ENCODE measurements at places on chromosomes 11 and 22.

DNA sequence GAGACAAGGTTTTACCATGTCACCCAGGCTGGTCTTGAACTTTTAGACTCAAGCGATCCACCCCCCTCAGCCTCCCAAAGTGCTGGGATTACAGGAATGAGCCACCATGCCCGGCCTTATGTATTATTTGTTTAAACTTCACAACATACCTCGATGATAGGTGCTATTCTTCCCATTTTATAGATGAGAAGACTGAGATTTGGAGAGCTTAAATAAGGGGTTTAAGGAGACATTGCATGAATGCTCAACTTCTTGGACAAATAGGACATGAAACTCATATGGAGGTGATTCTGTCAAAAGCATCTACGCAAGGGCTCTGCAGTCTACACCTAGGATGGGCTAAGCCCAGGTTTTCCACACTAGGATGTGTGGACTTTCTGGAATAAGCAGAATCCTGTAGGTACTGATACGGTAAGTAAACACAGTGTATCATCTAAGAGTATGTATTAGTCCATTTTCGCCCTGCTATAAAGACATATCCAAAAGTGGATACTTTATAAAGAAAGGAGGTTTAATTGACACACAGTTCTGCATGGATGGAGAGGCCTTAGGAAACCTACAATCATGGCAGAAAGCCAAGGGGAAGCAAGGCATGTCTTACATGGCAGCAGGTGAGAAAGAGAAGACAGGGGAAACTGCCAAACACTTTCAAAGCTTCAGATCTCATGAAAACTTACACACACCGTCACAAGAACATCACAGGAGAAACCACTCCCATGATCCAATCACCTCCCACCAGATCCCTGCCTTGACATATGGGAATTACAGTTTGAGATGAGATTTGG lies 62.8 kb upstream of the CAPRIN1 start:
- DNase-seq = no peak

GRCh38 chr22:50530877-50531545 lies 1.2 kb upstream of the TYMP start:
- DNase-seq = no peak

DNA sequence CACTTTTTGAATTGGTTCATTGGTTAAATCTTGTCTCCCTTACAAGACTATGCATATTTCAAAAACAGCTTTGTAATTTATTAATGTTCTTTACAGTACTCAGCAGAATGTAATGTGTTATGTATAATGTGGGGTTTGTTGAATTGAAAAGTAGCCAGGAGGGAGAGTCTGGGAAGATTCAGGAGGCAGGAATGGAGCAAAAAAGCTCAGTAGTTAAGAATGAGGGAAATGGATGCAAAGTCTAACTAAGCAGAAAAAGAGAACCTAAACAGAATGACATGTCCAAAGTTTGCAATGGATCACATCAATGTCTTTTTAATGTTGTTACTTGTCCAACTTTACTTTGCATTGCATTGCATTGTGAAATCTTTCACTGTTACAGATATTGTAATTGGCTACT lies 86.5 kb upstream of the CARD18 start:
- no peak for DNase-seq

GRCh38 chr11:13595166-13595565 lies 73.3 kb upstream of the FAR1 start:
- DNase-seq = no peak

DNA sequence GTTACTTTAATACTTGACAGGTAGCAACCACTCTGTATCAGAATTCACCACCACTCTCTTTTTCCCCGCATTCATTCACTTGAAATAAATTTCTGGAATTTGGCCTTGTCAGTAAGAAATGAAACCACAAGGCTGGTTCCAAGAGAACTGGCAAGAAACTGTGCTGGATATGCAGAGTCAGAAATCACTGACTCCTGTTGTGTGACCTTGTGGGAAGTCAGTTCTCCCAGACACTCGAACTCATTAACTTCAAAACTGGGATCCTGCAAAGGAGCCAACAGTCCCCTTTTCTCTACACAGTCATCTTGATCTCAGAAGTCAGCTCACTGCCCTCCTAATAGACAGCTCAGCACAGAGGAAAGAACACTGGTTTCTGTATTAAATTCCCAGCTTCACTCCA lies 142.7 kb downstream of the LRRC4C start:
- DNase-seq = no peak

GRCh38 chr11:116870054-116870453 lies 32.6 kb upstream of the APOA1 start:
- no peak for DNase-seq

DNA sequence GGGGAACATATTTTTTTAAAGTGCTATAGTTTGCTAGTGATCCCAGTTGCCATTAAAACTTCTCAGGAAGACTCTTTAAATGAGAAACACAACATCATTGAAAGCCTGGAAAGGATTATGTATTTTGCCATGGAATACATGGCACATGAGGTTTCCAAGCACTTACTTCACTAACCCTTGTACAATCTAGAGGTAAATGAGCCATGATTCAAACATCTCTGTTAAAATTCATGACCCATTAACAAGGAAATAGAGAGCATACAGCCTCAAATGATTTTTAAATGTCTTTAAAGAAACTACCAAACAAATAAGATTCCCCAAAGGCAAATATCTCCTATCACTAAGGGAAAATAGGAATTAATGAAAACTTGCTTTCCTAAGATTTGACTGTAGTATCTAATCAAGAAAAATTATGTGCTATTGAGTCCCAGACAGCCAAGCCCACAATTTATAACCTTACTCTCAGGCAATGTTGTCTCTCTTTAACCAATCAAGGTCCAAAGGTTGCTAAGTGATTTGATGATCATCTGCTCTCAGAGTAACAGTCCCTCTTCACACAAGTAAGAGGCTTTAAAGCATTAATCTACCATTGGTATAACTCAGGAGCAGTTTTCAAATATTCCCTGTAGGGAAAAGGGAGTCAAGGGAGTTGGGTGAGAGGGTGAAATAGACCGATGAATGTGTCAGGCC lies 92.0 kb upstream of the DDI1 start:
- peak; percentile 64 for DNase-seq

- no peak for DNase-seq
Observed at GRCh38 chr11:121291896-121292494, 576 bp upstream of the SC5D start.

GRCh38 chr11:118010738-118011461 lies 24.7 kb downstream of the IL10RA start:
- DNase-seq = no peak

- no peak for DNase-seq
Observed at GRCh38 chr11:46725338-46726205, 6.6 kb downstream of the F2 start.

- no peak for DNase-seq
Observed at GRCh38 chr11:33885338-33886005, 6.4 kb downstream of the LMO2 start.

GRCh38 chr11:116951762-116952161 lies 114.3 kb upstream of the APOA1 start:
- DNase-seq = no peak

- no peak for DNase-seq
Observed at GRCh38 chr11:93080146-93080759, 110.8 kb downstream of the MTNR1B start.

GRCh38 chr11:78583889-78584288 lies 9.2 kb upstream of the NARS2 start:
- no peak for DNase-seq

DNA sequence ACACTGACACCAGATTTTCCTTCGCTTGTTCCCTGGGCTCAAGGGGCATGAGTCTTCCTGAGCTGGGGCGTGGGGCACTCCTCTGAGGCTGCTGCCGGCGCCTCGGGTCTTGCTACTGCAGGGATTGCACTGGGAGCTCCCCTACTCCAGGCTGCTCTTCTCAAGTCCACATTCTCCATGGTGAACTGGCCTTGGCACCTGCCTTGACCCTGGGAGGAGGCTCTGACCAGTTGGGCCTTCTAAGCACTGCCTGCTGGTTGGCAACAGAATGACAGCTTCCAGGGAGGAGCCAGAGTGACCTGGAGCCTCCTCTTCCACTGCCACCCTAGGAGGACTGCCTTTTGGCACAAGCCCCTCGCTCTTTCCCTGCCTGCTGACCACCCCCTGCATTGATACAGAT lies 9.5 kb downstream of the FREY1 start:
- no peak for DNase-seq

- no peak for DNase-seq
Observed at GRCh38 chr11:22785251-22785650, 44.4 kb downstream of the SVIP start.

DNA sequence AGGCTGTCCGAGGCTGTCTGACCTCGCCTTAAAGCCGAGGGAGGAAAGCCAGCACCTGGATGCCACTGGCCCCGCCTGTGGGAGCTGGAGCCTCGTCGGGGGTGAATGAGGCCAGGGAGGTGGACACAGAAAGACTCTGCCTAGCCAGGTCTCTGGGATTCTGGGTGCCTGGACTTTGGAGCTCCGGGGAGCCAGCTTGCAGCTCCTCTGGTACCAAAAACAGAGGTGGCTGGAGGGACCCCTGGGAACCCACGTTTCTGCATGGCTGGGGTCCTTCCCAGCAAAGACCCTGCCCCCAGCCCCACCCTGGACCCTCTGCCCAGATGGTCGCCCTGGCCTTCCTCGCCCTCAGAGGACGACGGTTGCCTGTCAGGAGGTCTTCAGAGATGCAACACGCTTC lies 239.7 kb downstream of the BRD1 start:
- no peak for DNase-seq

DNA sequence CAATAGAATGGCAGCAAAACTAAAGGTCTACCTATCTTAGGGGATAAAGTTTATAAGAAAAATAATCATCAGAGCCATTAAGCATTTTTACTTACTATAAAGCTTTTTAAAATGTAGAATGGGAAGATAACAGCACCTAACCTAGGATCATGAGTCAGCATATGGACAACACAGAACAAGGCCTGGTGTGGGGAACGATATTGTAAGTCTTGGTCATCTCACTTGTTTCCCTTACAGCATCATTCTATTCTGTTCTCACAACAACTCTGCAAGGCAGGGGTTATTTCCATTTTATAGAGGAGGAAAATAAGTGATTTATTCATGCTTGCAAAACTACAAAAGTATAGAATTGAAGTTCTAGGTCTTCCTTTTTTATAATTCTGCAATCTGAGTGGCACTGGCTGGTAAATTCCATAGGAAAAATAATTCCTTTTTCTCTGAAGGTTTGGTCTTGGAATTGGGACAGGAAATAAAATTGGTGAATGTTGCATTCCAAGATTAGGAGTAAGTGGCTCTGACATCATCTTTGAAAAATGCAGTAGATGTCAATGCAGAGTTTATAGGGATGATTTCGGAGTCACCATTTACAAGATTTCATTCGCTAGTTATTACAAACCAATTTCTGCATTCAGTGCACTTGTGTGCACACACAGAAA lies 423.0 kb downstream of the DYNC2H1 start:
- no peak for DNase-seq

GRCh38 chr11:102807921-102808320 lies 10.0 kb upstream of the MMP1 start:
- no peak for DNase-seq

DNA sequence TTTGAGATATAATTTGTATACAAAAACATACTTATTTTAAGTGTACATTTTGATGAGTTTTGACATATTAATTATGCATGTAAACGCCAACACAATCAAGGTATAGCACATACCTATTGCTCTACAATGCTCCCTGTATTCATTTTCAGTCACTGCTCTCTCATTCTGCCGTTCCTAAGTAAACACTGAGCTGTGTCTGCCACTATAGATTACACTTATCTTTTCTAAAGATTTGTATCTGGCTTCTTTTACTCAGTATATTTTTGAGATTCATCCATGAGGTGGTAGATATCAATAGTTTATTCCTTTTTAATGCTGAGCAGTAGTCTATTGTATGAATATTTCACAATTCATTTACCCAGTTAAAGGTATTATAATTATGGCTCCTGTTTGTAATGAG lies 25.4 kb upstream of the BACE1-AS start:
- no peak for DNase-seq

DNA sequence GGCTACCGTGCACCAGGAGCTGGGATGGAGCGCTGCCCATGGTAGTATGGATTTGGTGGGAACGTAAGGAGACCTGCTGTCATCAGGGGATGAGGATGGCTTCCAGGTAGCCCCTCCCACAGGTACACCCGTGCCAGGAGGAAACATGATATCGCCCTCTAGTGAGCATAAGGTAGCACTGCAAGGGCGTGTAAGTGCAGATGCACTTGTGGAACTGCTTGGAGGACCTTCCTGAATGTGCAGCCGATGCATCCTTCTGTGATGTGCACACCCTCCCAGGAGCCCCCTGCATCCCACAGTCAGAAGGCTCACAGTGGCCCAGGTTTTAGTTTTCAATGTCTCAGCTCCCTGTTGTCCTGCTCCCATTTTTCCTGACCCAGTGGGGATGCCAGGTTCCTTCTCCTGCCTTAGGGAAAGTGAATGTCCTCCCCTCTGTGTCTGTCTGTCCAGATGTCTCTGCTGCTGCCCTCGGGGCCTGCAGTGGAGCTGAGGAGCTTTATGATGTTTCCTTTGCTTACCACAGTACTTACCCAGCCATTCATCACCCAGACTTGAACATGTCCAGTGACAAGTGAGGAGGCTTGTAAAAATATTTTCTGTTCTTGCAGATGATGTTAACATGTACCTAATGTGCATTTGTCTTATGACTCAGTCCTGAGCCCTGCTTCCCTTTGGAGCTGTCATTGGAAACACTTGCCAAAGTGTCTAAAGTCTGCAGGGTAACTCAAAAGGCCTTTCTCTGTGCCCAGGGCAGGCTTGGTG lies 49.2 kb downstream of the DBX1 start:
- DNase-seq = peak; percentile 47

GRCh38 chr22:39703091-39703490 lies 132.5 kb downstream of the CACNA1I start:
- no peak for DNase-seq

GRCh38 chr11:22681281-22681812 lies 14.9 kb downstream of the GAS2 start:
- DNase-seq = no peak

GRCh38 chr11:131666006-131666405 lies 295.6 kb downstream of the NTM start:
- DNase-seq = no peak

GRCh38 chr11:20089367-20089766 lies 70.9 kb downstream of the DBX1 start:
- no peak for DNase-seq

DNA sequence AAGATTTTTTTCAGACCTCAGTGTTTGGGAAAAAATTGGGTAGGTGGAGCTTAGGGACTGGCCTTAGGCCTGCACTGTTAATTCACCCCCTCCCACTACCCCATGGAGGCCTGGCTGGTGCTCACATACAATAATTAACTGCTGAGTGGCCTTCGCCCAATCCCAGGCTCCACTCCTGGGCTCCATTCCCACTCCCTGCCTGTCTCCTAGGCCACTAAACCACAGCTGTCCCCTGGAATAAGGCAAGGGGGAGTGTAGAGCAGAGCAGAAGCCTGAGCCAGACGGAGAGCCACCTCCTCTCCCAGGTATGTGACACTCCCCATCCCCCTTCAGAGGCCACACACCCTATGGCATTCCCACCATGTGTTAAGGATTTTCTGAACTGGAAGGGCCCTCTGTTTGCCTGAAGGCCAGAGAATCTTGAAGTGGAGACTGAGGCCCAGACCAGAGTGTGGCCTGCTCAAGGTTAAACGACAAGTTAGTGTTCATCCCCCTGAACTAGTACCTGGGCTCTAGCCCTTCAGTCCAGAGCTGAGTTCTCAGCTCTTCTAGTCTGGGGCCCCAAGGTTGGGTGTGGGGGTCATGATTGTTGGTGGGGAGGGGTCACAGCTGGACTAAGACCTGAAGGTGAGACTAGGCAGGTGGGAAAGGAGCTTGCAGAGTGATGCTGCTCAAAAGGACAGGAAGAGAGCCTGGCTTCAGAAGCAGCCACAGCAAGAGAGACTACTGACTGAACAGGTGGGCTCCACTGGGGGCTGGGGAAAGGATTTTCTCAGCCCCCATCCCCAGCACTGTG lies 2.3 kb upstream of the FOLR1 start:
- DNase-seq = no peak

- DNase-seq = no peak
Observed at GRCh38 chr11:80107415-80107814, 666.6 kb upstream of the TENM4 start.

Measured in NCI-H187 treated with DMSO at 0.1 percent for 48 hours (cell line).